Glutamatergic neuron (in vitro differentiated cells): ENCODE measurements at places on chromosomes 2 and 18. TPM values are rescaled to one million over a fixed set of nuclear protein-coding genes. Genes with fewer than 3 reads are reported as not detected.

GRCh38 chr2:229901819-229902218 is 20.0 kb downstream of the TRIP12 start:
- no peak overlapping the region for H3K4me3 ChIP-seq
- H3K4me1 ChIP-seq, result peaks cover 3% of the 10 kb centered on the region

GRCh38 chr2:110748489-110748867 is 16.1 kb downstream of the ACOXL start:
- DNase-seq, result no peak
- H3K4me3 ChIP-seq, result no peak overlapping the region
- peaks cover 6% of the 10 kb centered on the region for H3K4me1 ChIP-seq
- H3K36me3 ChIP-seq, result no peaks in the 10 kb centered on the region
- peaks cover 3% of the 10 kb centered on the region for H3K27me3 ChIP-seq

- H3K36me3 ChIP-seq, result peaks cover 5% of the 10 kb centered on the region
- no peaks in the 10 kb centered on the region for H3K4me1 ChIP-seq
- DNase-seq, result no peak
- H3K4me3 ChIP-seq, result no peak overlapping the region
- H3K27ac ChIP-seq, result no peak overlapping the region
These were observed 19.6 kb downstream of the RSAD2 start for GRCh38 chr2:6896930-6897759.

DNA sequence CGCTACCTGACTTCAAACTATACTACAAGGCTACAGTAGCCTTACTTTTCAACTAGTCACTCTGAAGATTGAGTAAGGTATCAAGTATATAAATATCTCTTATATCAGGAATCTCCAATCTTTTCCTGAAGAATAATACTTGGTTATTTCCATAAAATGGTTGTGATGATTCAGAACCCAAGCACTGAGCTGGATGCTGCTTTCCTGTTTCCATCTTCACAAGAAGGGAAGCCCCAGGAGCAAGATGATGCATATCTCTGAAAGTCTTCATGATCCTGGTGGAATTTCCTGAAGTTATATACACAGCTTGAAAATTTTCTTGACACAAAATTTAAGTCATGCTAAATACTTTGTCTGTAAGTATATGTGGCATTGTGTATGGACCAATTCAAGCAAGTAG is 243.9 kb upstream of the TANK start:
- H3K4me3 ChIP-seq, result no peak overlapping the region
- no peak for DNase-seq
- no peaks in the 10 kb centered on the region for H3K4me1 ChIP-seq

- no peak overlapping the region for H3K27ac ChIP-seq
- no peak overlapping the region for H3K4me3 ChIP-seq
- no peak for DNase-seq
- H3K4me1 ChIP-seq, result no peaks in the 10 kb centered on the region
- H3K27me3 ChIP-seq, result peaks cover 4% of the 10 kb centered on the region
These were observed 246.8 kb downstream of the IKZF2 start for GRCh38 chr2:212904646-212905045.

DNA sequence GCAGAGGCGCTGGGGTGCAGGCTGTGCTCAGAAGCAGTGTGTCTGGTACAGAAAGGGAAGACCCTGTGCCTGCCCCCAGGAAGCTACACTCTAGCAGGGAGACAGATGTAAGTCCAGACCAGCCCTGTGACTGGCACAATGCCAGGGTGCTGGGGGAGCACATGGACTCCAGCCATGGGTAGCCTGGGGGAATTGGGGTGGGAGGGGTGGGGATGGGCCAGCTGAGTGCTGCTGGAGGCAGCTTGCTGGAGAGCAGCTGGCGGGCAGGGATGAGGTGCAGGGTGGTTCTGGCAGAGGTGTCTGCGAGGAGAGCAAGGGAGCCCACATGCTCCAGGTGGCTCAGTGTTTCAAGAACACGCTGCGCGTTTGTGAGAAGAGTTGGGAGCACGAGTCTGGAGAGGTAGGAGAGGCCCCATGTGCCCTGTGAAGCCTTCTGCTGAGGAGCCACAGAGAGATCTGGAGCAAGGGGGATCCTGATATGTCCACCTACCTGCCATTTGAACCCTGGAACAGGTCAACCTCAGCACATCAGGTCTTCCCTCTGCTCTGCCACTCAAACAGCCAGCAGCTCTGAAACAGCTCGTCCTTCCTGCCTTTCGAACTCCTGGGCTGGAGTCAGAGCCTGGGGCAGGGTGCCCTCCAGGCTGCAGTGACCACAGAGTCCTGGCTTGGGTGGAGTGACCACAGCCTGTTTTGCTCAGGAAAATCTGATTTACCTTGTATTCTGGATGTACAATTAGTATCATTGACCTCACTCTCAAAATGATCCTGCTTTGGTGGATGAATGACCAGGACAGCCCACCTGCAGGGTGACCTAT is 15.1 kb downstream of the ALLC start:
- H3K27ac ChIP-seq, result no peak overlapping the region
- no peak overlapping the region for H3K4me3 ChIP-seq
- no peaks in the 10 kb centered on the region for H3K4me1 ChIP-seq
- H3K36me3 ChIP-seq, result peaks cover 1% of the 10 kb centered on the region
- H3K27me3 ChIP-seq, result no peaks in the 10 kb centered on the region

GRCh38 chr18:79962311-79962710 is 2.1 kb upstream of the HSBP1L1 start:
- no peak overlapping the region for H3K4me3 ChIP-seq
- DNase-seq, result no peak
- H3K27me3 ChIP-seq, result peaks cover 5% of the 10 kb centered on the region
- H3K36me3 ChIP-seq, result no peaks in the 10 kb centered on the region

- peaks cover 21% of the 10 kb centered on the region for H3K27me3 ChIP-seq
- H3K4me1 ChIP-seq, result peaks cover 42% of the 10 kb centered on the region
These were observed 82.7 kb upstream of the POMC start for GRCh38 chr2:25251071-25251421.

DNA sequence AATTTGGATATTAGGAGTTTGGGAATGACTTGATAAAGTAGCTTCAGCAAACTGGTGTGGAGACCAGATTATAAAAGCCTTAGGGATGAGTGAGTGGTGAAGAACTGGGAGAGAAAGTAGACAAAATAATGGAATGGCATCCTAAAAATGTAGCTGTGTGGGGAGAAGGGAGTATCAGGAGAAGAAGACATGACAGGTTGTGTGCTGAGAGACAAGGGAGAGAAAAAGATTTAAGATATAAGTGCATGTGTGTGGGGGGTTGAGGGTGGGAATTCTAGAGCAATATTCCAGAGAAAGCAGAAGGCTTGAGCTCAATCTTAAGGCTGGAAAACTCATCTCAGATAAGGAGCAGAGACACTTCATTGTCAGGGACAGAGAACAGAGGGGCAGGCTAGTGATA is 159.5 kb downstream of the HNMT start:
- peaks cover 5% of the 10 kb centered on the region for H3K4me1 ChIP-seq
- DNase-seq, result no peak
- no peak overlapping the region for H3K4me3 ChIP-seq
- no peak overlapping the region for H3K27ac ChIP-seq
- no peaks in the 10 kb centered on the region for H3K27me3 ChIP-seq

DNA sequence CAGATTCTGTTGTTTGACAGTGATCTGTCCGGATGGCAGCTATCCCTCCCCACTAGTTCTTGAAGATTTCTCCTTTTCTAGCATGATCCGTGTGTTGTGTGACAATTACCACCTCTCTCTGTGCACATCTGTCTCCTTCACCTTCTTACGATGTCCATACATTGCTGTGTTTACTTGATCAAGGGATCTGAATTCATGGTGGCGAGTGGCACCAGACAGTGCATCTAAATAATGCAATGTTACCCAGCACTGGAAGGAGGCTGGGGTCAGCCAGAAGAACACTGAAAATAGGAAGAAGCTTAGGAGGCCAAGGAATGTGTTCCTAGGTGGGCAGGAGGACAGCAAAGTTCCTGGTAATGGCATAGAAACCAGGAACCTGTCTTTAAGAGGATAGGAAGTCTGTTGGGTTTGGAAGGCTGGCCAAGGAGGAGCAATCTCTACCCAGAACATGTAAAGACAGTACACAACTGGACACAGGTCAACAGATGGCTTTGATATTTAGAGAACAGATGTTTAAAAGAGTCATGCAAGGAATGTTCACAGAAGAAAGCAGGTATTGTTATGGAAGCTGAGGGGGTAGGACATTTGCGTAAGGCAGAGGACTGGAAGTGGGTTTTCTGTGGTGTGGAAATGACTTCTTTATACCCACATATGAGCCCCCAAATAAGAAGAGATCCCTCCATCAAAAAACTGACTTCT is 126.4 kb downstream of the HRH4 start:
- H3K27me3 ChIP-seq, result no peaks in the 10 kb centered on the region
- no peak overlapping the region for H3K4me3 ChIP-seq
- no peak for DNase-seq
- peaks cover 11% of the 10 kb centered on the region for H3K36me3 ChIP-seq
- H3K27ac ChIP-seq, result no peak overlapping the region

Gene SLC4A5
- 8.2 TPM for total RNA-seq

Gene WBP1
- total RNA-seq, result 109 TPM

Gene MTX2
- 35.7 TPM for total RNA-seq

Gene SLC40A1
- total RNA-seq, result 0.56 TPM

Gene ICOS
- not detected for total RNA-seq

Gene DUSP19
- 1.6 TPM for total RNA-seq

Gene NT5DC4
- total RNA-seq, result not detected
